ENCODE measurements at places on chromosomes 7 and 10.

- no peak for DNase-seq
- H3K4me1 ChIP-seq, result no peaks in the 10 kb centered on the region
- H3K27me3 ChIP-seq, result peaks cover 6% of the 10 kb centered on the region
- H3K4me3 ChIP-seq, result no peak overlapping the region
These were observed 24.2 kb downstream of the CRTAC1 start for GRCh38 chr10:98006266-98006665.

DNA sequence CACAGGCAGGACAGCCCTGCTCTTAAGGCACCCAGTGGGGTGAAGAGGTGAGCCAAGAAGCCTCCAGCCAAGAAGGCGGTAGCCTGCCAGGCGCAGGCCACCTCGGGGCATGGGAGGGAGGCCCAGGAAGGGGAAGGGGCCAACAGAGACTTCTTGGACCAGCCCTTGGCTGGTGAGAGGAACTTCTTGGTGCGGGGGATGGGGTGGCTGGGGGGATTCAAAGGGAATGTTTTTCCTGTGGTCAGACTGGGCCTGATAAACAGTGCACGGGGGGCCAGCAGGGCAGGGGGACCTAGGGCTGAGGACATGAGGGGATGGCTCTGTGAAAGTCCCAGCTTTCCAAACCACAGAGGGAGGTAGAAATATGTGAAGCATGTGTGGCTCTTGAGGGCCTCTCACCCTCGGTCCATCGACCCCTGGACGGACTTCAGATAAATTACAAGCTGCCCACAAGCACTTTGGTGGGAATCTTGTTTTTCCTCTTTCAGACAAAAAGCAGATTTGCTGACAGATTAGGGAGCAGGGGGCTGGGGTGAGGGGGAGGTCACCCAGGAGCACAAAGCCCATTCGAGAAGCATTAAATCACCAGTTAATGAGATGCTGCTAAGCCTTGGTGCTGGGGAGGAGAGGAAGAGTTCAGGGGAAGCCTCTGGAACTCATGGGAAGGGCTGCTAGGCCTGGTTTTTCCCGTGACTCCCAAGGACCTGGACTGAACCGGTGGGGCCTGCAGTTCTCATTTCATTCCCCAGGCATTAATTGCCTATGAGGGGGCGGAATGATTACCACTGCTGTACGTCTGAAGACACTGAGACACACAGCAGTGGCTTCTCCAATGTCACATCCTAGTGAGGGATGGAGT, 11.3 kb downstream of the CRYGN start:
- H3K36me3 ChIP-seq, result no peaks in the 10 kb centered on the region
- DNase-seq, result peak; percentile 96
- H3K27me3 ChIP-seq, result no peaks in the 10 kb centered on the region
- H3K27ac ChIP-seq, result peak overlapping the region; percentile 32
- H3K4me3 ChIP-seq, result no peak overlapping the region
- H3K4me1 ChIP-seq, result peaks cover 39% of the 10 kb centered on the region

DNA sequence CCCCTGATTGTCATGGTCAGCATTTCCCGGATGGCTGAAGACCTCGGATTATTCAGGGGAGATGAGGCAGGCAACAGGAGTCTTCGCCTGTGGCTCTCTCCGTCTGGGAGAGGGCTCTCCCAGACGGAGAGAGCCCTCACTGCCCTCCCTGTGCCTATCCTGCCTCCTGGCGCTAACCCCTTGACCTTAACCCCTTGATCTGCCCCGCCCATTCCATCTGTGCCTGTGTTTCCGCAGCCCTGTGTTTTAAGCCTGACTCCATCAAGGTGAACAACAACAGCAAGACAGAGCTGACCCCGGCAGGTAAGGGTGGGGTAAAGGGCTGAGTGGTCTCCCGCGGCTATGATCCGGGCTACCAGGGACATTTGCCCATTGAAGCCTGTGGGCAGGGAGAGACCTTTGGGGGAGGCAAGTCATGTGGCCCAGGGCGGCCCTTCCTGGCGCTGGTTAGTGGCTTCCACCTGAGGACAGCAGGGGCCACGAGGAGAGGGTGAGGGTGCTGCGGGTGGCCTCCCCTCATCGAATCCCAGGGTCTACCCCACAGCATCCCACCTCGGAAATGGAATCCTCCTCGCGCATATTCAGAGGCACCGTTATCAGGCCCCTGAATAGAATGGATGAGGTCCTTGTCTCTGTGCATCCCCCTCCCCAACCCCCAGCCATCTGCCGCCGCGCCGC, 4.2 kb upstream of the MUC12 start:
- H3K27me3 ChIP-seq, result peaks cover 50% of the 10 kb centered on the region
- peaks cover 4% of the 10 kb centered on the region for H3K4me1 ChIP-seq
- no peak overlapping the region for H3K4me3 ChIP-seq

DNA sequence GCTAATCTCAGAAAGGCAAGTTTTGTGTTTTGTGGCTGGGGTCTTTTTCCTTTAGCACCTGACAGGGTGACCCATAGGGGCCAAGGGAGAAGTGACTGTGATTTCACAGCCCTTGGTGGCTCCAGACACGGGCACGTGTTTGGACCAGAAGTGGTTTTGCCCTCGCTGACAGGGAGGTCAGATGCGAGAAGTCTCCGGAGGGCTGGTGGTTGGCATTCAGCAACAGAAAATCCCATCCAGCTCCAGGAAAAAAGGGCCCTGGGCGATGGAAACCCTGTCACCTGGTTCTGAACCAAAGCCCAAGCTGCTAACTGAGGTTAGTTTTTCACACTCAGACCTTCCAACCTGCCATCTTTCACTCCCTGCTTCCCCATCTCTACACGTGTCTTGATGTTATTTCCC, 272.9 kb downstream of the TRIL start:
- H3K27ac ChIP-seq, result peak overlapping the region; percentile 98
- H3K27me3 ChIP-seq, result no peaks in the 10 kb centered on the region
- H3K36me3 ChIP-seq, result no peaks in the 10 kb centered on the region
- no peak for DNase-seq
- H3K4me1 ChIP-seq, result peaks cover 23% of the 10 kb centered on the region

DNA sequence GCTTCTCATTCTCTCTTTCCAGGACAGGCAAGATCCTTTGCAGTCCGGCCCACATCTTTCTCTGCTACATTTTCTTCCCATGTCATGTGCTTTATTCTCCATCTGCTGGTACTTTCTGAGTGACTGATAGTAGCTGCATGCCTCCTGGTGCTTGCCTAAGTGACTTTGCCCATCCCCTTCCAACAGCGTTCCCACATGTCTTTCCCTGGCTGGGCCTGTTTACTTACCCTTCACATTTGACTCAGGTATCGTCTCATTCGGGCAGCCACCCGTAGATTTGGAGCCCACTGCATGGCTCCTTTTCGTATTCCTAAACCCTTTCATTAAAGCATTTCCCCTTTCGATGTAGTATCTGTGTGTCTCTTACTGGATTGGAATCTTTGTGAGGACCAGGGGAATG, 24.6 kb downstream of the TYW1 start:
- H3K4me3 ChIP-seq, result no peak overlapping the region
- no peaks in the 10 kb centered on the region for H3K27me3 ChIP-seq
- peaks cover 14% of the 10 kb centered on the region for H3K36me3 ChIP-seq
- peaks cover 3% of the 10 kb centered on the region for H3K4me1 ChIP-seq

DNA sequence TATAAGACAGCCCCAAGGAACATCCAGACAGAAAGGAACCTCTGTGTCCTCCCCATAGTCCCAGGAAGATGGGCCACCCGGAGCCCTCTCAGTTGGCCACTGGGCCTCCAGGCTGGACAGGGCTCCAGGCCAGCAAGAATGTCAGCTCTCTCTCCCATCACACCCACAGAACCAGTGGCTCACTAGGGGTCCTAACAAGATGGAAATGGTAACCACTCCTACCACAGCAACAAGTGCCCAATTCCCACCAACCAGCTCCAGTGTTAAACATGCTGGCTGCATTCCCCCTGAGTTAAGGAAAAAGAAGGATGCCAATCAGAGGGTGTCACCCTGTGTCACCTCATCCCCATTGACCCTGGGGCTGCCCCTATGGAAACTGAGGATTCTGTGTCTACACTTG, 333.0 kb downstream of the GRID1 start:
- H3K4me3 ChIP-seq, result no peak overlapping the region
- no peak overlapping the region for H3K27ac ChIP-seq
- no peaks in the 10 kb centered on the region for H3K36me3 ChIP-seq
- no peak for DNase-seq
- H3K4me1 ChIP-seq, result no peaks in the 10 kb centered on the region

- peaks cover 11% of the 10 kb centered on the region for H3K4me1 ChIP-seq
- no peaks in the 10 kb centered on the region for H3K27me3 ChIP-seq
- DNase-seq, result no peak
- H3K4me3 ChIP-seq, result peak overlapping the region; percentile 99
These were observed 581 bp downstream of the FAM3C start for GRCh38 chr7:121395494-121395960.

DNA sequence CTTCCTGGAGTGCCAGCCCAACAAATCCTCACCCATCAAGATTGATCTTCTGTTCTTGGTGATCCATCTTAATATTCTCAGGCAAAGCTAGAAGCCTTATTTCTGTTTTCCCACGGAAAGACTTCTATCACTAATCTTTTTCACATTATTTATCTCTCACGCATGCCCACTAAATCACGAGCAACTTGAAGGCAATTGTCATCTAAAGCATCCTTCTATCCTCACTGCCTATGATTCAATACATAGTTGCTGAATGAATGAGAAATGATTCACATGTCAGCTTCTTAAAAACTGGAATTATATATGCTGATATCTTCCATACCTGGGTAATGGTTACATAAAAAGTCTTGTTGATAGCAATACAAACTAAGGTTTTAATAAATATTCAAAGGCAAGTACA, 12.6 kb upstream of the COL1A2 start:
- DNase-seq, result peak; percentile 60
- H3K4me3 ChIP-seq, result no peak overlapping the region
- H3K4me1 ChIP-seq, result peaks cover 17% of the 10 kb centered on the region
- H3K27ac ChIP-seq, result peak overlapping the region; percentile 78
- H3K36me3 ChIP-seq, result no peaks in the 10 kb centered on the region

DNA sequence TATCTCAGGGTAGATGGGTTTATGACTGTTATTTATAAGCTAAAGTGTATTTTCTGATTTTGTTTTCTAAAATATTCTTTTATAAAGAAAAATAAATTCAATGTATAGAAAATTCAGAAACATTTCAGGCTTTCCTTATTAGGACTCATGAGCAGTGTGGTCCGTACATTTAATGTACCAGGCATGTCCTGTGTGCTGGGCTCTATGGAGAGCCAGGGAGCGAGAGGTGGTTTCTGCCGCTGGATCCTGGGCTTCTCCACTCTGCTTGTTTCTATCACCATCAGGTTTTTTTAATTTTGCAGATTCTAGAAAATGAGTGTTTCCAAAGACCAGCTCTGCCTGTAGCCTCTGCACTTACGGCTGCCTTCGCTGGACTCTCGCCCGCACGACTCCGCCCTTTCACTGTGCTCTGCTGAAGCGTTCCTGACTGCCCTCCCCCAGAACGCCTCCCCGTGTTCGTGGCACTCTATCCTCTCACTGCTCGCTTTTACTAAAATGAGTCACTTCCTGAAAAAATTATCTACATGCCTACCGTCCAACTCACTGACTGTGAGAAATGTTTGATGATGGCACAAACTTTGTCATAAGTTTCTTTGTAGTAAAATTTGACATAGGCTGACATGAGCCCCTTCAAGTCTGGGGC, 188.5 kb downstream of the ZMYND11 start:
- peaks cover 4% of the 10 kb centered on the region for H3K36me3 ChIP-seq
- H3K4me1 ChIP-seq, result peaks cover 13% of the 10 kb centered on the region
- DNase-seq, result peak; percentile 95
- peak overlapping the region; percentile 92 for H3K27ac ChIP-seq
- no peaks in the 10 kb centered on the region for H3K27me3 ChIP-seq

GRCh38 chr10:78893217-78893616, 175.5 kb upstream of the ZMIZ1 start:
- H3K27me3 ChIP-seq, result peaks cover 15% of the 10 kb centered on the region
- H3K4me1 ChIP-seq, result no peaks in the 10 kb centered on the region
- no peak overlapping the region for H3K27ac ChIP-seq
- no peaks in the 10 kb centered on the region for H3K36me3 ChIP-seq
- DNase-seq, result no peak
- no peak overlapping the region for H3K4me3 ChIP-seq

DNA sequence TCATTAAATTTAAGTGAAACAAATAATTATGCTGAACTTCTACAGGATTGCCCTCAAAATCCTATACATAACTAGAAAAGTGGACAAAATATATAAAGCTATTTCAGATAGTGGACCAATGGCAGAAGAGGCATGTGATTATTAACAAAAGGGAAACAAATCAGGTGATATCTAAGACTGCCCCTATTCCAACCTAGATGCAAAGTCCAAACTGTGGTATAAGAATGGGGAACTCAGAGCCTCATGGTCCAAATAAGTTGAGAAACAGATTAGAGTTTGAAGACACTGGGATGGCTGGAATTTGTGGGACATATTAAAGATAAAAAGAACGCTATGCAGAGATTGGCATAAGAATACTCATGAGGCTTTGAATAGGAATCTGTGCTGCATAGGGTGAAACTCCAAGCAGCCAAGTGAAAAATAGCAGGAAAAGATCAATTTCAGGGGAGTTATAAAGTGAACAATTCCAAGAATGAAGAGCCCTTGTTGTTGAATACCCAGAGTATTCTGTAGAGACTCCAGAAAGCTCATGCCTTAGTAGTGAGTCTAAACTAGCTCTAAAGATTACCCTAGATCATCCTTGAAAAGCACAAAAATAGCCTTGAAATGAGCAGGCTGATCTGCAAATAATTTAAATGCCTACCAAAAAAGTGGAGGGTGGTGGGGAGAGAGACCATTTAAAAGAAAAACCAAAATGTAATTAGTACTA, 152.4 kb downstream of the IMMP2L start:
- no peak overlapping the region for H3K4me3 ChIP-seq
- peak; percentile 71 for DNase-seq
- H3K27ac ChIP-seq, result no peak overlapping the region
- no peaks in the 10 kb centered on the region for H3K36me3 ChIP-seq
- H3K4me1 ChIP-seq, result no peaks in the 10 kb centered on the region
- H3K27me3 ChIP-seq, result no peaks in the 10 kb centered on the region

DNA sequence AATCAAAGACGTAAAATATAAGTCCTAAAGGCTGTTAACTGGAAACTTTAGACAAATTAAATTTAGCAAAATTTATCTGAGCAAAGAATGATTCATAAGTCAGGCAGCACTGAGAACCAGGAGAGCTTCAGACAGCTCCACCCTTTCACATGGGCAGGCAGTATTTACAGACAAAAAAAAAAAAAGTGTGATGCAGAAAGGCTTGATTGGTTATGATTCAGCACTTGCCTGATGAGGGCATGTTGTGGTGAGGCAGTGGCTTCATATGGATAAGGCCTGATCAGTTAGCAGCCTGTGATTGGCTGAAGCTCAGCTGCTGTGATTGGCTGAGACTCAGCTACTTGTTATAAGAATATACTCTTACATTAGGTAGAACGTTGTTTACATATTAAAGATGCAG, 495.4 kb upstream of the POM121L12 start:
- no peaks in the 10 kb centered on the region for H3K4me1 ChIP-seq
- peak; percentile 36 for DNase-seq
- H3K36me3 ChIP-seq, result no peaks in the 10 kb centered on the region
- H3K4me3 ChIP-seq, result no peak overlapping the region
- H3K27ac ChIP-seq, result no peak overlapping the region

- no peaks in the 10 kb centered on the region for H3K4me1 ChIP-seq
- no peak overlapping the region for H3K27ac ChIP-seq
- H3K27me3 ChIP-seq, result no peaks in the 10 kb centered on the region
- H3K36me3 ChIP-seq, result no peaks in the 10 kb centered on the region
- no peak for DNase-seq
- H3K4me3 ChIP-seq, result no peak overlapping the region
These were observed 9.4 kb upstream of the CNOT4 start for GRCh38 chr7:135519233-135519688.

- no peak overlapping the region for H3K27ac ChIP-seq
- peak; percentile 62 for DNase-seq
- H3K36me3 ChIP-seq, result no peaks in the 10 kb centered on the region
- H3K4me1 ChIP-seq, result peaks cover 8% of the 10 kb centered on the region
These were observed 187.2 kb upstream of the CSTF2T start for GRCh38 chr10:51886438-51887068.

- DNase-seq, result no peak
- H3K4me3 ChIP-seq, result no peak overlapping the region
- peaks cover 7% of the 10 kb centered on the region for H3K27me3 ChIP-seq
- no peaks in the 10 kb centered on the region for H3K36me3 ChIP-seq
- no peak overlapping the region for H3K27ac ChIP-seq
These were observed 55.3 kb downstream of the RASGEF1A start for GRCh38 chr10:43211431-43212042.

Measured in astrocyte (in vitro differentiated cells and primary cell).